ENCODE measurements at places on chromosomes 13 and 19.

DNA sequence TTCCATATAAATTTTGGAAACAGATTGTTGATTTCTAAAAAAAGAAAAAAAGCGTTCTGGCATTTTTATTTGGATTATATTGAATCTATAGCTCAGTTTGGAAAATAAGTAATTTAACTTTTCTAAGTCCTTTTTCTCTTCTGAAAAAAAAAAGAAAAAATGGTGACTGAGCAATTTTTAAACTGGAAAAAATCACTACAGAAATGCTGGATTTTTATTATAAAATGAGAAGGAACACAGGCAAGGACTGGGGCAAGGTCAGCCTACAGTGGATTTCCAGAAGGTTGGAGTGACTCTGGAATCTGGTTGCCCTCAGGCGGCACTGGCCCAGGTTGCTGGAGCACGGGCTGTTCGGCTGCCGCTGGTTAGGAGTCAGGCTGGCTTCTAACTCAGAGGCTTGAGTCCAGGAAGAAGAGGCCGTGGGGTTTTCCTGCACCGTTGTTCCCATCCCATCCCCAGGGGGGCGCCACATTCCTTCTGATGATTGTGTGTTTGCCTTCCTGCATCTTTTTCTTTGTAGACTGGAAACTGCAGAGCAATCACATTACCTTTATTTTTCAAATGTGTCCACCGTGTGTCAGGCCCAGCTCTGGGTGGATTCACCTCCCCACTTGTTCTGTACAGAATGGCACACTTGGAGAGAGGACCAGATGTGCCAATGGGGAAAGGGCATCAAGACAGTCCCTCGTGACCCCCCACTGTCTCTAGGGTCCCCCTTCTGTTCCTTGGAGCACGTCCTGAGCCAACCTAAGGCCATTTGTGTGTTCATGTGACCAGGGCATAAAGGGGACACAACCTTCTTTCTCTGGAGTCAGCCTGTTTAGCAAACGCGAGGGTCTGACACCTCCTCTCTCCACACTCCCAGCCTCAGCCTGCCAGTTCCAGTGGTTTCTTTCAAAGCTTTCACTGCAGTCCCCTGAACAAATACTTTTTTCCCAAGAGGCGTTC is 44.5 kb upstream of the GTF3A start:
- DNase-seq = peak; percentile 67

- no peak for DNase-seq
Measured at GRCh38 chr13:93108111-93108601, 118.5 kb upstream of the GPC6 start.

DNA sequence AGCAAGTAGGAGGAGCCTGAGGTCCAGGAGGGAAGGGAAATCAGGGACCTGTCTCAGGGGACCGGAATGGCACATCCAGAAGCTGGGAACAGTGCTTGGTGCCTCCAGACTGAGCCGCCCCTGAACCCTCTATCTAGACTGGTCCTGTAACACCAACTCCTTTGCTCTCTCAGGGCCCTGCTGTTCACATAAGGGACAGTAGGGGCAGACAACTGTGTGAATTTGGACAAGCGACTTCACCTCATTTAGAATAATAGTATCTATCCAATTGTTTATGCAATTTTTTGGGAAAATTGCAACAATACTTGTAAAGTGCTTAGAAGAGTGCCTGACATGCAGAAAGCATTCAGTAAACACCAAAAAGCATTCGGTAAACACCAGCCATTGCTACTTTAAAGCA is 14.0 kb downstream of the SYMPK start:
- no peak for DNase-seq

DNA sequence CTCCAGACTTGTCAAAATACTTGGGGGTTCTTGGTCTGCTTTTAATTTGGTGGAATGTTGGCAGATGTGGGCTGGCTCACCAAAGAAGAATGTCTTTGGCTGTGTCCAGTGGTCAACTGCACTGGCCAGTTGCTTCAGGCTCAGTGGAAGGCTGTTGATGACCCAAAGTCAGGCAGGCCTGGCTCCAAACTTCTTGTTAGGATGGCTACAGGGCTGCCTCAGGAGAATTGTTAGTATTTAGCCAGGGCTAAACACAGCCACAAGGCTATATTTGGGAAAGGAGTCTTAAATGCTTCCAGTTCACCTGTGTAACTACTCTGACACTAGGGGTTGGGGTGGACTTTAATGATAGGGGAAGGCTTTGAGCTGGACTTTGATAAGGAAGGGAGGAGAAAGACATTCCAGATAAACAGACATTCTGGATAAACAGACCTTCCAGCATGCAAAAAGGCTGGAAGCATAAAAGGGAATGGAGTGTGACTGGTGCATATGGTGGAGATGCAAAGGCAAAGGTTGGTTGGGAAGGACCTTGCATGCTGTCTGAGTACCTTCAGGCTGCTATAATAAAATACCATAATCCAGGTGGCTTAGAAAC is 116.8 kb downstream of the FOXO1 start:
- no peak for DNase-seq

GRCh38 chr13:34862716-34863115 is 79.4 kb upstream of the NBEA start:
- no peak for DNase-seq

DNA sequence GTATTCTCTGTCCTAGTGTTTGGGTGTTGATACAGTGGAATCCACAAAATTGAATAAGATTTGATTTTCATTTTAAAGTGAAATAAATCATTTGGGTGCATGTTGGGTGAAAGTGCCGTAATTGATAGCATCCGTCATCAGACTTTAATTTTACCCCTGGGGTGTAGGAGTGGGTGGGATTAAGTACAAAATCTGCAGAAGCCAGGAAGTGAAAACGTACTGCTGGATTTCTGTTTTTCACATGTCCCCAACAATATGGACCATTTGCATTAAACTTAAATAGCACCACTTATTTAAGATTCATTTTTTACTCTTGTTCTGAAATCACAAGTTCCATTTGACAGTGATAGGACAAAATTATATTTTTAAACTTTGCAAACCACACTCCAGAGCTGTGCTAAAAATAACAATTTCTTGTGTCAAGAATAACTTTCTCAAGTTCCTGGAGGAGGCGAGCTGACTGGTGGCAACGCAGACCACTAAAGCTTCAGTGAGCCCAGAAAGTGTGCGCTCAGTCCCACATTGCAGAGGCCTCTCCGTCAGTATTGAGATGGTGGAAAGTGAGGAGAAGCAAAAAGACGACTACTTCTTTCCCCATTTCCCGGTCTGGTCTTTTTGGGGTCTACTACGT is 71.3 kb downstream of the ARHGEF7 start:
- DNase-seq = no peak

- DNase-seq = no peak
Measured at GRCh38 chr13:112069061-112069844, 2.3 kb downstream of the SOX1 start.

- peak; percentile 82 for DNase-seq
Measured at GRCh38 chr19:50537769-50538230, 24.1 kb upstream of the ASPDH start.

- peak; percentile 80 for DNase-seq
Measured at GRCh38 chr13:98443329-98443728, 133.6 kb downstream of the STK24 start.

GRCh38 chr19:4597975-4598671 is 38.6 kb upstream of the SEMA6B start:
- DNase-seq = peak; percentile 83

DNA sequence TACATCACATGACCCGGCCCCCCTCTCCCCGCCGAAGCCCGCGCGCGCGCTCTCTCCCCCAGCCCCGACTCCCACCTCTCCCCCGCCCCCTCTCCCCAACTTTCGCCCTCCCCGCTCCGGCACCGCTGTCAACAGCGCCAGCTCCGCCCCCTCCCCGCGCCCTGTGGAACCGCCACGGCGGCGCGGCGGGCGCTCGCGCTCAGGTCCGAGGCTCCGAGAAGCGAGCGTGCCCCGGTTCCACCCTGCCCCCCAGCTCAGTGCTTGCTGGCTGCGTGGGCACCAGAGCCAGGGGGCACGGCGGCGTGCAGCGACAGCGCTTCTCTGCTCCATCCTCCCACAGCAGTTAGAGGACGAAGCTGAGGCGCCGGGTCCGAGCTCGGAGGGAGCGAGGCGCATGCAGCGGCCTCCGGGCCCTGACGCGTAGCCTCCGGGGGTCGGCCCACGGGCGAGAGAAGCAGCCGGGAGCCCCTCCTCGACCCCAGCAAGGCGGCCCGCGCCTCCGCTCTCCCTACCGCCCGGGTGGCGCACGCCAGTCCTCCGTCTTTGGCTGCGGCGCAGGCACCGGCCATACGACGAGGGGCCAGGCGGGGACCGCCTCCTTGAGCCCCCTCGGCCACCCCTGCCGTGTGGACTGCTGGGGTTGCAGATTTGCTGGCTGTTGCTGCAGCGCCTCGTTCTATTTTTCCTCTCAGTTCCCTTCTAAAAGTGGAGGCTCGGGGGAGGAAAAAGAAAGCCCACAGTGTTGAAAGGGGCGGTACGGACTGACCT is 109.5 kb downstream of the KCNRG start:
- peak; percentile 76 for DNase-seq

GRCh38 chr13:90652036-90652435 is 695.5 kb upstream of the MIR17HG start:
- no peak for DNase-seq

DNA sequence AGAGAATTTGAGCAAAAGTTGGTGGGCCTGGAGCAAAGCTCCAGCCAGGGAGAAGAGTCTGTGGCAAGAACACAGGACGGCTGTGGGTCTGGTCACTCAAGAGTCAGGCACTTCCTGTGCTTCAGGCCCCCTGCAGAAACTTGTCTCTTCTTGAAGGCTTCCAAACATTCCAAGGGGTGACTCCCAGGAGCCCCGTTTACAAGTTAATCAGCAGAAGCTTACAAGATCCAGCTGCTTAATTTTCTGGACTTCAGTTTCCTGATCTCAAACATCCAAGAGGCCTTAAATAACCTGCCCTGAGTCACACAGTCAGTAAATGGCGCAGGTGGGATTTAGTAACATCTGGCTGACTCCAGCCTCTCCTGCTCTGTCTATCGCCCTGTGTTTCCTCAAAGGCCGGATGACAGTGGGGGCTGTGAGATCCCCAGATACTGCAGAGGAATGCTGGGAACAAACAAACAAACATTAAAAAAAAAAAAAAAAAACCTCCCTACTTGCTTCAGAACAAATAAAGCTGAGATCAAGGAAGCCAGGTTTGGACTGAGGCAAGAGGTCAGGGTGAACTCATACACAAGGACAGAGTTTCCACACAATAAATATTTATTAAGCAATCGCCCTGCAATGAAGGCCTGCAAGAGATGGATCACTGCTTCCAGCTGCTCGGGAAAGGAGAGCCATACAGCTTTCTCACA is 175.4 kb upstream of the RFC3 start:
- peak; percentile 46 for DNase-seq

DNA sequence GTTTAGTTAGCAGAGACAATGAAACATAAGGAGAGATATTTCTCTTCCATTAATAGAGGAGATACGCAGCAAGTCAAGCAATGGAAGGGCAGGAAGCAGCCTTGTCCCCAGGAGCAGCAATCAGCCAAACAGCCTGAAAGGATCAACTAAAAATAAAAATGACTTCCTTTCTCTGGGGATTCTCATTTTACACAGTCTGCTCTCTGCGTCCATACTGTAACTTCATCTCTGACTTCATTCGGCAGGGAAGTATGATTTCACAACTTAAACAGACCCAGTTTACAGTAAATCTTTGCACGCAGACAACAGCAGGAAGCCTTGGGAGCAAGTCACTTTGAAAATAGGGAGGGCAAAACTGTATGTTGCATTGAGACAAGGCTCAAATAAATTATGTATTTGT is 826.7 kb downstream of the DIAPH3 start:
- peak; percentile 72 for DNase-seq

DNA sequence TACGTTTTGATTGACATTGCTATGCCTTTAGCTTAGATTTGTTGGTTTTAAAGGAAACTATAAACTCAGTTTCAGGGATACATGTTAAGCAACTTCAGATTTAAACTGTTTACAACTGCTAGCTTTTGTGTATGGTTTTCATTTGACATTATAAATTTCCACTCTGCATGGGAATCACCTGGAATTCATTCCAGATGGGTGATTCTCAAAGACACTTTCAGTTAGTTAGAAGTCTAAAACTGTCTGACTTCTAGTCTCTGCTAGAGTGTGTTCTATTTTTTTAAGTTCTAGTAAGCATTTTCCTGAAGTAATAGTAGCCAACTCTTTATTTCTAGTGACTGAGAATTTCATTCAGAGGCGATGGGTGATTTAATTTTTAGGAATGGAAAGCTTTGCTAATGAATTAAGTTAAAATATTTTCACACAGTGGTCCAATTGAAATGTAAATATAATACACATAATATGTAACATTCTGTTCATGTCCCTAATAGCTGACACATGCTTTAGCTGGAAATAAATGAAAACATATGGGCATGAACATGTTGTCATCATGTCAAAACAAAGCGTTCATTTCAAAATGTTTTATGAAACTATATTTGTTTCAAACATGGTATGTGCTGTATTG is 58.3 kb upstream of the CSNK1A1L start:
- no peak for DNase-seq

DNA sequence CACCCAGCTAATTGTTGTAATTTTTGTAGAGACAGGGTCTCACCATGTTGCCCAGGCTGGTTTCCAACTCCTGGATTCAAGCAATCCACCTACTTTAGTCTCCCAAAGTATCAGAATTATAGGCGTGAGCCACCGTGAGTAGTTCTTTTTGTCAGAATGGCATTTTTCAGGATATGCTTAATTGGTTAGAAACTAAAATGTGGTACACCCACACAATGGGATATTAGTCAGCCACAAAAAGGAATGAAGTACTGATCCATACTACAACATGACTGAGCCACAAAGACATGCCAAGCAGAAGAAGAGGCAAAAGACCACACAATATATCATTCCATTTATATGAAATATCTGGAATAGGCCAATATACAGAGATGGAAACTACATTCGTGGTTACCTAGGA is 41.7 kb upstream of the MAP3K10 start:
- DNase-seq = no peak

GRCh38 chr13:91312324-91312723 is 35.2 kb upstream of the MIR17HG start:
- no peak for DNase-seq

DNA sequence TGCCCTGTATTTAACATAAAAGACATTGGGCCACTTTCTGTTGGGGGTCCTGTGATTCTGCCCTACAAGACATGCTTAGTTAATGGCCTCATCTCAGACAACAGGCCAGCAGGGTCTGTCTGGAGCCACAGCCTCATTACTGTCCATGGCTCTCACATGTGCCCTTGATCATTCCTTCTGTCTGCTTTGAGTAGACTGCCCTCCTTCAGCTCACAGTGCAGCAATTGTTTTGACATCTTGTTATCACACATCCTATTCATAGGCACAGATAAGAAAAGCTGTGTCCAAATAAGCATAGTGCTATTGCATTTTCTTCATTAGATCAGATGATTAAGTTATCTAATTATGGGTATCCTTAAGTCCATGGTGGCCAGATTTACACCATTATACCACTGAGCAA is 127.9 kb downstream of the KCTD12 start:
- DNase-seq = no peak

GRCh38 chr13:99174533-99175100 is 26.0 kb upstream of the UBAC2 start:
- no peak for DNase-seq

DNA sequence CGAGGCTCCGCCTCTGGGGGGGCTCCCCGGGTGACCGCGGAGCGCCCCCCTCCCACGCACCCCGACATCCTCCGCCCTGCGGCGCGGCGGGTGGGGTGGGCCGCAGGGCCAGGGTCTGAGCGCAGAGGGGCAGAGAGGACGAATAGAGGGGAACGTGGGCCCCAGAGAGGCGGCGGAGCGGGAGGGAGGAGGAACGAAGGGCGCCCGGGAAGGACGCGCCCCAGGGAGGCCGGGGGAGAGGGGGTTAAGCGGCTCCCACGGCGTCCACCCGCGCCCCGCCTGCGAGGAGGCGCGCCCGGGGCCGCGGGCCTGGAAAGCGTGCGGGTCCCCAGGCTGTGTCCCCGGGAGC is 1.0 kb downstream of the HCN2 start:
- DNase-seq = no peak
